ENCODE measurements at places on chromosomes 13 and 19. TPM values are rescaled to one million over a fixed set of nuclear protein-coding genes. Genes with fewer than 3 reads are reported as not detected.
A peak's percentile ranks its signal among the peaks of the same experiment; 100 is the strongest.

DNA sequence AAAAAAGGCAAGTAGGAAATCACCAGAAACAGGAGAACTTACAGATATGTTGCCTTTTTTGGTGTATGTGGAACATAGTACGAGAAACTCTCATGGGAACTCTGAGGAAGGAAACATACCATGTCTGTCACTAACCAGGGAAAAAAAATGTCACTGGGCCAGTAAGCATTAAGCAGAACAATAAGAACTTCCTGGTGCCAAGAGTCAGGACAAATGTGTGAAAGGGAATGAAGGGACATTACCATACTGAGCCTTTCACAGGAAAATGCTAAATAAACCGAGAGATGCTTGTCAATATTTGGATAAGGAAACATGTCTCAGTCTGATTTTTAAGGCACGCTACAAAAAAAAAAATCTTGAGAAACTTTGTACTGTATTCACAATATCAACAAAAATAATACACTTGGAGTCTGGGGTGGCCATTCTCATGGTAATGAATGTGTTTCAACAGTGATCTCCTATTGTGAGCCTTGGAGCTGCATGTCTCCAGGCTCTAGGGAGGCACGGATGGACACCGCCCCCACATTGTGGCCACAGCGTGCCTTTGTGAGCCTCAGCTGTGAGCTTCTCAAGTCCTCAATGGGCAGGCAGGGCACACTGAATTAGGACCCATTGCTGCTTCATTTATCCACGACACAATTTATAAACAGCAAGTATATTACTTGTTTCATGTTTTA lies 113.0 kb upstream of the ARGLU1 start:
- no peak for DNase-seq

The SMIM17 gene
- not detected for total RNA-seq

DNA sequence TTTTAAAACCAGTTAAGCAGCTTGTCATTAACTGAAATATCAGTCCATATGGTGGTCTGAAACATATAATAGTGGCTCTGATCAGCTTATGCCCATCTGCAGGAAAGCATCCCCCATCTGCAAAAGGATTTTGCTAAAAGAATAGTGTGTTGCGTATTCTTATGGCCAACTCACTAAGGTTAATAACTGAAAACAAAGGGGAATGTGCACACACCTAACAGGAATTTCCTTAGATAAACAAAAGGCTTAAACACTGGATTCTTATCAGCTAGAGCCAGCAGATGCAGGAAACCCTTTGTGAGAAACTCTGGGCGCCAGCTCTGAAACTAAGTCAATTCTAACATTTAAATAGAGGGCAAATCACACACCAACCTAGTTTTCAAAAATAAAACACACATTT lies 22.1 kb downstream of the VPS36 start:
- peak; percentile 9 for DNase-seq

The ZNF787 gene
- 8.6 TPM for total RNA-seq

- DNase-seq = no peak
Observed at GRCh38 chr19:58035863-58036262, 2.0 kb downstream of the ZSCAN1 start.

- no peak for DNase-seq
Observed at GRCh38 chr19:46875657-46876056, 14.9 kb downstream of the ARHGAP35 start.

- DNase-seq = no peak
Observed at GRCh38 chr19:45011959-45012358, 10.7 kb downstream of the RELB start.

The NANOS2 gene
- not detected for total RNA-seq

The ZNF418 gene
- not detected for total RNA-seq

- no peak for DNase-seq
Observed at GRCh38 chr19:19459707-19460251, 54.3 kb downstream of the GATAD2A start.

- DNase-seq = no peak
Observed at GRCh38 chr19:21838646-21839045, 2.7 kb upstream of the ZNF43 start.

GRCh38 chr13:74015137-74015536 lies 119.1 kb downstream of the KLF12 start:
- DNase-seq = no peak

DNA sequence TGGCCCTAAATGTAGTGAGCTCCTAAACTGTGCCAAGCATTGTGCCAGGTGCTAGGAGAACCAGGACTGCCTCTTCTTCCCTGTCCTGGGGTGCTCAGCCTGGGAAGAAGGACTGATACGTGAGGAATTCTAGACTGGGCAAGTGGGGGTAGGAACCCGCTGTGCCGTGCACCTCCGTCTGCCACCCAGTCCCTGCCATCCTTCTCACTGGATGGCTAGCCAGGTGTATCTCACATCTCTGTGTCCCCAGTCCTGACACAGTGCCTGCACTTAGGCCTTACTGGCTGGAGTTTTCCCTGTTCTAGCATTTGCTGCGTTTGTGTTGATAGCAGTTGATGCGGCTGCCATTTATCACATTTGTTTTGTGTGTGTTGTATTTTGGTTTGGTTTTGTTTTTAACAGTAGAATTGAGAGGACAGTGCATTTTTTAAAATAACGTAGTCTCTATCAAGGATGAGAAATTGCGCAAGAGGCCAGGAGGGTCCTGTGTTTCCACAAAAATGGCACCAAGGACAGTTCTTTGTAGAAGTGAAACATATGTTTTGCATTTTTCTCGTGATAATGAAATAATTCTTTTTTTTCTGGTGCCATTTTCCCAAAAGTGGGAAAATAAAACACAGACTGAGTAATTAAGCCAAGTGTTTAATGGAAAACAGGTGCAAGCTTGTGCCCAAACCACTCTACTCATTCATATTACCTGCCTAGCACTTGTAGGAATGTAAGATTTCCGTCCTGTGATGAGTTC lies 4.7 kb upstream of the GPR183 start:
- DNase-seq = no peak

GRCh38 chr13:39864221-39864620 lies 208.8 kb downstream of the COG6 start:
- no peak for DNase-seq

- peak; percentile 86 for DNase-seq
Observed at GRCh38 chr19:1252221-1252820, 3.9 kb downstream of the MIDN start.

- DNase-seq = no peak
Observed at GRCh38 chr19:15260939-15261338, 28.7 kb upstream of the EPHX3 start.
